ENCODE measurements at places on chromosomes 7 and 10.

- no peak for DNase-seq
These were observed 190.3 kb upstream of the ETV1 start for GRCh38 chr7:14179781-14180180.

GRCh38 chr7:24444666-24445440 lies 128.4 kb upstream of the PALS2 start:
- DNase-seq, result no peak

- no peak for DNase-seq
These were observed 282.7 kb downstream of the BAMBI start for GRCh38 chr10:28959850-28960501.

- DNase-seq, result no peak
These were observed 96.1 kb downstream of the PIP4K2A start for GRCh38 chr10:22618078-22618785.

GRCh38 chr7:136275794-136276193 lies 298.6 kb upstream of the MTPN start:
- no peak for DNase-seq

DNA sequence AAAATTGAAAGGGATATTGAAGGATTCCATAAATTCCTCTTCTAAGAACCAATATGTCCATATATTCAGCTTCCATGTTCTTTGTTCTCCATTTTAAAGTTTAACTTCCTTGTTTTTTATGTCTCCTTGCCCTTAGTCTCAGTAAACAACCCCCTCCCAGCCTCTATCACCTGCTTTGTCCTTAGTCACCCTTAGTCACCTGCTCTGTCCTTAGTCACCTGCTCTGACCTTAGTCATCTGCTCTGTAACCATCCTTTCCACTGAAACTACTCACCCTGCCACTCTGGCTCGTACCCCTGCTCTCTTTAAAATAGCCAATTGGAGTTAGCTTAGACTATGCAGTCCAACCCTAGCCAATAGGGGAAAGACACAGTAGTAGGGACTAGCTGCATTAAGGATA lies 136.2 kb upstream of the TMEM106B start:
- DNase-seq, result no peak

GRCh38 chr10:75499556-75500160 lies 68.2 kb downstream of the LRMDA start:
- no peak for DNase-seq

DNA sequence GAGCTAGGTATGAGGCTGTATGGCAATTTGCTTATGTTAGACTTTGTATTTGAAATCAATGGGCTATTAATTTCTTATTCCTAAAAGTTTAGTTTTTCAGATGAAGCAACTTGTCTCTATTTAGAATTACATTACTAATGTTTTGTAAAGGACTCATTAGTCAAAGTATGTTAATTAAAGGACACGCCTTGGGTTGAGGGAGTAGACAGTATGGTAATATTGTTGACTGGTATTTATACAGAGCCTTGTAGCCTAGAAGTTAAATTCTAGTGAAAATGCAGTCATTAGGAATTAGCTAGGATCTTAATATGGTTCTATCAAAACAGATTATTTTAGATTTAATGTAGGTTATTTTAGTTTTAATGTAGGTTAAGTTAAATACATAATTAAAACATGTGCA lies 6.2 kb downstream of the CDK14 start:
- DNase-seq, result no peak

GRCh38 chr7:18511351-18512140 lies 16.0 kb downstream of the HDAC9 start:
- DNase-seq, result no peak

DNA sequence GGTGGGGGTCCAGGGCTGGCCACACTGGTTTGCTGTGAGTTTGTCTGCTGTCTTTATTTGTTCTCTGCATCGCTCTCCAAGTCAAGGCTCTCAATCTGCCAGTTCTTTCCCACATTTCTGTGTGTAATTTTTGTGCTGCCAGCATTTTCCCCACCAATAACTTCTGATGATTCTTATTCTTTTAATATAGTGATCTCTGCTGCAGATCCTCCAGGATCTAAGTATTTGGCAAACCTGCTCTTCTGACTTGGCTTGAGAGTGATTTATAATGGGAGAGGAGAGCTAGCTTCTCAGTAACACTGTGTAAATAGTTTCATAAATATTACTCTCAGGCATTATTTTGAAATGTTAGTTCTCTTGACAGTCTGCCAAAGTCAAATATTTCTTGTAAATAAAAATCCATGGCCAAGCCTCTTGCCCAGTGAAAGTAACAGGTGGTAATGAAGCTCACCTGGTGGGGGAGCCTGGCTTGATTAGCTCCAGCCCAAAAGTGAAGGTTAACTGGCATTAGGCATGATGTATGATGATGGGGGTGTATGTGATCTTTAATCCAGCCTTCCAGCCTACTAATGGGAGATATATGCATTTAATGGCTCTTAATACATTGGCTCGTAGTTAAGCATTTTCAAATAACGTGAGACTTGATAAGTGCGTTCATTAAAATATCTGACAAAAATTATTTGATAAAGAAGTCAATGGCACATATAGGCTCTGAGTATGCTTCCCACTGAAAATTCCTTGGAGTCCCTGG lies 1055.9 kb downstream of the KCNMA1 start:
- DNase-seq, result no peak

GRCh38 chr7:139647085-139647484 lies 123.6 kb downstream of the CLEC2L start:
- DNase-seq, result no peak
